ENCODE measurements at places on chromosomes 6 and 20. TPM values are rescaled to one million over a fixed set of nuclear protein-coding genes. Genes with fewer than 3 reads are reported as not detected.
A peak's percentile ranks its signal among the peaks of the same experiment; 100 is the strongest.

PPP1R16B gene
- total RNA-seq = 22.0 TPM

DNA sequence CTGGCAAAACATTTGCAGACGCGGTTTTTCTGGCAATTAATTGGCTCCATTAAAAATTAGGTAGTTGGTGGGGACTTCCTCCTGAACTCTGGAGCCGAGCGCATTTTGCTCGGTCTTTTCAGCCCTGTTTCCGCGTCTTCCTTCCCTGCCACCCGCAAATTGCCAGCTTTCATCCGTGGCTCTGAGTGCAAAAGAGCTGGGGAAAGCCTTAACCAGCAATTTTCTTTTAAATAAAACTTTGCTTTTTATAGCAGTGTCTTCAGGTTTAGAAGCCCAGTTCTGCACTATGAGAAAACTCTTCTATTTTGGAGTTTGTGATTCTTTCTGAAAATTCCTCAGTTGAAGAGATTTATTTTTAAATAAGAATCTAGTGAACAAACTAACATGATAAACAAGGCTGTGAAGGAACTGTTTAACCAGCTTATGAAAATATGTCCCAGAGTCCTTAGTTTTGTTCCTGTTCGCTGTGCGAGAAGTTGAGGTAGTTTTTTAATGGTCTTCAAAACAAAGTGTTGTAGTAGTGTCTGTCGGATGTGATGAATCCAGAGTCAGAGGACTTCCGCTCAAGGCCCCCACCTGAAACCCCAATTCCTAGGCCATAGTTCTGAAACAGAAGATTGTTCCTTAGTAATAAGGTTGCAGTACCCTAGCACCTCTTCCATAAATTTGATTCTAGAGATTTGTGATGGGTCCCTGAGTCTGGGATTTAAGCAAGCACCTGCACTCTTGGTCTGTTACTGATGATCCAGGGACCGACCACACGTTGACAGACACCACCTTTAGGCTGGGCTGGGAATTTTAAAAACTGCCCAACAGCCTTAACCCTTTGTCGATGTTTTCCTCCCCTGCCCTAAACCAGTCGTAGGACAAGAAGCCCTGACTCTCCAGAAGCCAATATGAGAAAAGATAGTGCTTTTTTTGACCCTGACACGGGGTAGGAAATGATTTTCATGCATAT is 950 bp downstream of the KCTD20 start:
- no peaks in the 10 kb centered on the region for H3K27me3 ChIP-seq
- peaks cover 14% of the 10 kb centered on the region for H3K4me1 ChIP-seq
- peak overlapping the region; percentile 94 for H3K4me3 ChIP-seq
- peaks cover 2% of the 10 kb centered on the region for H3K36me3 ChIP-seq
- peak overlapping the region; percentile 96 for H3K27ac ChIP-seq

- H3K4me3 ChIP-seq = no peak overlapping the region
- peaks cover 35% of the 10 kb centered on the region for H3K4me1 ChIP-seq
- H3K27me3 ChIP-seq = no peaks in the 10 kb centered on the region
- H3K36me3 ChIP-seq = no peaks in the 10 kb centered on the region
- peak overlapping the region; percentile 97 for H3K27ac ChIP-seq
These were observed 2.6 kb downstream of the TRAF3IP2 start for GRCh38 chr6:111603040-111603439.

DNA sequence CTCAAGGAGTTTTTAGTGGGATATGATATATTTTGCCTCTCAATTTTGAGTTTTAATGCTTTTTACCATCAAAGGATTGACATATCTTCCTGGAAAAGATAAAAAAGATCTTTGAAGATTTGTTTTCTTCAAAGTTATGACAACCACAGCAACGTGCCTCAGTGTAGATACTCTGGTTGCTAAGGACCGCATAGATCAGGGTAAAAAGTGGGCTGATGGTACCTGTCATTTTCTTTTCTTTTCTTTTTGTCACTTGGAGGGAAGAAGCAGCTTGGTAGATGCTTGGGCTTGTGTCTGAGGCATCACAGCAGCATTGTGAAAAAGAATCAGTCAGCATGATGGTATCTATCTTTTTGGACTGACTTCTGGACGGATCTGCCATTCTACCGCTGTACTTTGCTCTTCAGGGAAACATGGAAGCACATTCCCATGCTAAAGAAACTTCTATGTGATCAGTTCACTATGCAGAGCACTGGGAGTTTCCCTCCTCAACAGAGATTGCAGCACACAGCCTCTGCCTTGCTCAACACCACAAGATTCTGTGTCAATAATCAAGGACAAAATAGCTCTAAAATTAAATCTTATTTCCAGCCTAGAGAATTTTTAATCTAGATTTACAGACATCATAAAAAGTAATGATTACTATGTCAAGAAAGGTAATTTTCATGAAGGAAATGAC is 54.8 kb upstream of the SGK1 start:
- no peaks in the 10 kb centered on the region for H3K4me1 ChIP-seq
- H3K36me3 ChIP-seq = no peaks in the 10 kb centered on the region
- H3K27ac ChIP-seq = no peak overlapping the region
- no peak overlapping the region for H3K4me3 ChIP-seq
- no peaks in the 10 kb centered on the region for H3K27me3 ChIP-seq

DNA sequence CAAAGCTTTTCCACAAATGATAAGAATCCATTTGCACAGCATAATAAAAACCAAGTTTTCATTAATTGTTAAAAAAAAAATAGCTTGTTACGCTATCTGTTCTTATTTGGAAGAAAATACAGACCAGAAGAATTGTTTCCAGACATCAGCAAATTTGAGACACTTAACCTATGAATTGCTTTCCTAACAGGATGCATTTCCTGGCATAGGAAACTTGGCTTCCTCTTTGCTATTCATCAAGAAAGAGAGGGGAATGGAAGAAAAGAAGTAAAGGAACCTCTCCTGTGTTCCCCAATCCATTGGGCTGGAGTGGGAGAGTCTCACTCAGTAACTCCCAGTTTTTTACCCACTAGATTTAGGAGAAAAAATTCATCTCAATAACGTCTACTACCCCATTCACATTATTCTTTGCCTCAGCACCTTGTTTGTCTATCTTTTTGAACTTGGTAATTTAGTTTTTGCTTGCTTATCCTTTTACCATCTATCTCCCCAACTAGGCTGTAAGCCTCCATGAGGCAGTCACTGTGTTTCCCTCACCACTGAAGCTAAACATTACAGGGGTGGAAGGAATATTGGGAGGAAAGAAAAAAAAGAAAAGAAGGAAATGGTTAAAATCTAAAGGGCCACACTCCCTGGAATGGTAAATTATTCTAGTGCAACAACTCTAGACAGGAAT is 150.3 kb downstream of the COL21A1 start:
- H3K36me3 ChIP-seq = no peaks in the 10 kb centered on the region
- no peak overlapping the region for H3K4me3 ChIP-seq
- H3K27ac ChIP-seq = no peak overlapping the region
- H3K4me1 ChIP-seq = no peaks in the 10 kb centered on the region
- DNase-seq = no peak

PROKR2 gene
- total RNA-seq = 0.66 TPM

COL9A1 gene
- total RNA-seq = 8.1 TPM

GRCh38 chr20:10521068-10521831 is 86.1 kb downstream of the SLX4IP start:
- no peak overlapping the region for H3K4me3 ChIP-seq
- no peaks in the 10 kb centered on the region for H3K36me3 ChIP-seq
- H3K4me1 ChIP-seq = peaks cover 24% of the 10 kb centered on the region

DNA sequence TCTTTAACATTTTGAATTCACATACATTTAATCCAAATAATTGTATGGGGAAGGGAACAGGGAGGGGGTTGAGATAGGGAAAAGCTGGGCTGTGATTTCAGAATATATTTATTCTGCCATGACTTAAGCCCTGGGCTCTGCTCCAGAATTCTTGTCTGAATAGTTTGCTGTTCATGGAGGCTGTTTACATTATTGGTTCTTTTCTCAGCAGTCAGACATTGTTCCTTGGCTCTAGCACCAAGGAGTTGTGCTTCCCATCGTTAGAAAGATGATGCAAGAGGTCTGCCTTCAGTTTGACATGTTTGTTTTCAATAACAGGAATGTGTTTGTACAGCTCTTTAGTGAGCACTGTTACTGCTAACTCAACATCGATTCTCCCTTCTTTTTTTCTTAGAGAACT is 198.8 kb upstream of the CDYL start:
- H3K4me1 ChIP-seq = no peaks in the 10 kb centered on the region
- no peaks in the 10 kb centered on the region for H3K27me3 ChIP-seq
- H3K4me3 ChIP-seq = no peak overlapping the region
- H3K36me3 ChIP-seq = no peaks in the 10 kb centered on the region

GRCh38 chr20:45592574-45593189 is 13.6 kb upstream of the WFDC8 start:
- no peak for DNase-seq
- no peak overlapping the region for H3K4me3 ChIP-seq
- H3K36me3 ChIP-seq = no peaks in the 10 kb centered on the region
- no peaks in the 10 kb centered on the region for H3K4me1 ChIP-seq

DNA sequence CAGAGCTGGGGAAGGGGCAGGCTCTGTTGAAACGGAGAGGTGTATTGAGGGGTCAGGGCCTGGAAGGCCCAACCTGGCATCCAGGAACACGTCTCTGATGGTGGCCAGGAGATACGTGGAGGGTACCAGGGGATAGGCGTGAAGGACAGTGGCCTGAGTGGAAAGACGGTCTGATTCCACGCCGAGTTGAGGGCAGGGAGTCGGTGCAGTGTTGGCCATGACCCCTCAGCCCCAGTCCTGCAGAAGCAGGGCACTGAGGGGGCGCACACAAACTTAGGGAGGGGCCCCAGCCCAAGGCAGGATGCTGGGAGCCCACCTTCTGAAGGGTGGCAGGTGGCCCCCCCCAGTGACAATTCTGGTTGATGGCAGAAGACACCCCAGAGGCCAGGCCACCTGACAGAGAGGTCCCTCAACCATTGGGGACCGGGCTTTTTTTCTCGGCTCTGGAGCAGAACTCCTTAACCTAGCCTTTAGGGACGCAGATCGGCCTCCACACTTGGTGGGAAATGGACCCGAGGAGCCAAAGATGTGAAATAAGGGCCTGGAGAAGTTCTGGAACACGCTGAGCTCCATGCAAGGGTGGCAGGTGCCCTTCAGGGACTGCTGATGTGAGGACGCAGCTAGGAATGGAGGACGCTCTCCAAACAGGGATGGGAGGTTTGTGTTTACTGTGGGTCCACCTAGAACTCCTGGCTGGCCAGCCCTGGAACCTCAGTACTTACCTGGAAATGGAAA is 91.0 kb downstream of the TMEM242 start:
- H3K27ac ChIP-seq = no peak overlapping the region
- peaks cover 38% of the 10 kb centered on the region for H3K4me1 ChIP-seq
- H3K27me3 ChIP-seq = peaks cover 25% of the 10 kb centered on the region
- no peak overlapping the region for H3K4me3 ChIP-seq
- DNase-seq = no peak
- H3K36me3 ChIP-seq = no peaks in the 10 kb centered on the region

DNA sequence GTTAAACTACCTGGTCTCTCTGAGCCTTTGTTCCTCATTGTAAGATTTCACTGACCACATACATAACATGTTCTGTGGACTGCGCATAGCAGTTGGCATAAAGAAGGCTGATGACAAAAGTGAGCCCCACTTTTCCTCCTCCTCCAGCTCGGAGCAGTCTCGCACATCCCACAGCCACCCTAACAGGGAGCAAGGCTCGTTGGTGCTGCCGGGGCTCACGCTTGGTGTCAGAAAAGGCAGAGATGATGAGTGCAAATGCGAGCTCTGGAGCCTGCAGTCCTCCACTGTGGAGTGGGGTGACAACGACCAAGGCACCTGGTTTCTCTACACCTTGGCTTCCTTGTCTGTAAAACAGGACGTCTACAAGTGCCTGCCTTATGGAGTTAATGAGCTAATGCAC is 9.7 kb downstream of the TGM3 start:
- no peak overlapping the region for H3K4me3 ChIP-seq
- H3K4me1 ChIP-seq = peaks cover 3% of the 10 kb centered on the region
- H3K36me3 ChIP-seq = no peaks in the 10 kb centered on the region
- no peak overlapping the region for H3K27ac ChIP-seq
- no peak for DNase-seq
- H3K27me3 ChIP-seq = no peaks in the 10 kb centered on the region

CMTR1 gene
- total RNA-seq = 31.3 TPM

GRCh38 chr20:24136659-24137246 is 148.2 kb upstream of the GGTLC1 start:
- peaks cover 16% of the 10 kb centered on the region for H3K4me1 ChIP-seq
- H3K36me3 ChIP-seq = no peaks in the 10 kb centered on the region
- no peak for DNase-seq
- no peaks in the 10 kb centered on the region for H3K27me3 ChIP-seq
- H3K27ac ChIP-seq = no peak overlapping the region

SLC32A1 gene
- 3.1 TPM for total RNA-seq

SIRPD gene
- not detected for total RNA-seq

FNDC11 gene
- total RNA-seq = 1.1 TPM

DNA sequence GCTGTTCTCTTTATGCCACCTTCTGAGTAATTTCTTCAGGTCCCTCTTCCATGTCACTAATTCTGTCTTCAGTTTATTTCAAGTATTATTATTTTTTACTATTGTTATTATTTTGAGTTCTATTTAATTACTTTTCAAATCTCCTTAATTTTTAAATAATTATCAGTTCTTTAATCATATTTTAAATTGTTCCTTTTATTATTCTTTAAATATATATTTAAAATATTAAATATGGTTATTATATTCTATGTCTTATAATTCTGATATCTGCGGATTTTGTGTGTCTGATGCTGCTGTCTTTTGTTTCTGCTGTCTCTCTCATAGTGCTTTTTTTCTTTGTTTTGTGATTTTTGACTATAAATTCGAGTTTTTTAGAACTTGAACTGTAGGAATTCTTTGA is 2.2 kb downstream of the POLR1H start:
- H3K4me1 ChIP-seq = peaks cover 9% of the 10 kb centered on the region
- H3K4me3 ChIP-seq = no peak overlapping the region
- H3K36me3 ChIP-seq = no peaks in the 10 kb centered on the region
- no peak for DNase-seq
- H3K27ac ChIP-seq = no peak overlapping the region

DNA sequence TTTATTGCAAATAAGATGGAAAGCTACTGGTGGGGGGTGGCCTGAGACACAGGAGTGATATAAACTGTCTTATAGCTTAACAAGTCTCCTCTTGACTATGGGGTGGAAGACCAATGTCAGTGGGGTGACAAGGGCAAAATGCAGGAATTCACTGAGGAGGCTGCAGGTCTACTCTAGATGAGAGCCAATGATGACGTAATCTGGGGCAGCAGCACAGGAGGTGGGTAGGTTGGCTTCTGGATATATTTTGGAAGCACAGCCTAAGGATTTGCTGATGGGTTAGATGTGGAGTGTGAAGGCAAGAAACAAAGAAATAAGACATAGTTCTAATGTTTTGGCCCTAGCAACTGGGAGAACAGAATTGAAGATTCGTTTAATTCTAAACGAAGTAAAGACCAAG is 253.2 kb downstream of the PTPRT start:
- DNase-seq = no peak
- no peaks in the 10 kb centered on the region for H3K27me3 ChIP-seq
- no peak overlapping the region for H3K4me3 ChIP-seq
- H3K27ac ChIP-seq = no peak overlapping the region
- peaks cover 5% of the 10 kb centered on the region for H3K4me1 ChIP-seq

Data from spinal cord (tissue), 10 donors.